Activated effector memory CD4-positive, alpha-beta T cell treated with anti-CD3 and anti-CD28 coated beads, Interleukin-2, amount 50 U/mL, for 16 hours (primary cell): ENCODE measurements at places on chromosomes 16 and 17.
A peak's percentile ranks its signal among the peaks of the same experiment; 100 is the strongest.

DNA sequence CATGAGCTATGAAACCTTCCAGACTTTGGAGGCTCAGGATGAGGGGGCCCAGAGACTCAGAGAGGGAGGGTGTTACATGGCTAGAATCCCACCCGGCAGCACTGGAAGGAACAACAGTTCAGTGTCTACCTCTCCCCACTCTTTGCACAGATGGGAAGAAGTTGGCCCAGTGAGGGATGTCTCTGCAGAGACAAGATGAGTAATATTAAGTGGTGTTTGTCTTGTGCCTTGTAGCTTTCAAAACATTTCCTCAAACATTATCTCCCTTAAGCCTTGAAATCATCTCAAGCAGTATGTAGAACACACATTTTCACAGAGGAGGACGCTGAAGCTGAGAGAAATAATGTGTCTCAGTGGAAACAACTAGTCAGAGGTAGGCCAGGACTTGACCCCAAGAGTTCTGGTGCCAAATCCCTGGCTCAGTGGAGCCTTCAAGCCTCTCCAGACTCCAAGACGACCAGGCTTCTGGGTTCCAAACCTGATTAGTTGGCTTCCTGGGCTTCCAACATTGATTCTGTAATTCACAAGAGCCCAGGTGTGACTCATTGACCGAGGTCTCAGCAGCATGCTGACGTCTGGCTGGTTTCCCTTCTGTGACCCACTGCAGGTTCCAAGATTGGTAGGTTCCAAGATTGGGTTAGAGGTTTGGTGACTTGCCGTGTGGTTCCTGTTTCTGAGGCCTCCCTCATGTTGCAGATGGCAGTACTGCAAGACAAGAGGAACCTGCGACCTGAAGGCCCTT is 7.4 kb downstream of the RNF112 start:
- DNase-seq, result no peak

GRCh38 chr16:13885700-13886099 is 34.3 kb upstream of the ERCC4 start:
- no peak for DNase-seq

GRCh38 chr17:64382061-64382583 is 8.5 kb downstream of the PECAM1 start:
- DNase-seq, result no peak

GRCh38 chr17:49195751-49196150 is 14.6 kb downstream of the GNGT2 start:
- no peak for DNase-seq

DNA sequence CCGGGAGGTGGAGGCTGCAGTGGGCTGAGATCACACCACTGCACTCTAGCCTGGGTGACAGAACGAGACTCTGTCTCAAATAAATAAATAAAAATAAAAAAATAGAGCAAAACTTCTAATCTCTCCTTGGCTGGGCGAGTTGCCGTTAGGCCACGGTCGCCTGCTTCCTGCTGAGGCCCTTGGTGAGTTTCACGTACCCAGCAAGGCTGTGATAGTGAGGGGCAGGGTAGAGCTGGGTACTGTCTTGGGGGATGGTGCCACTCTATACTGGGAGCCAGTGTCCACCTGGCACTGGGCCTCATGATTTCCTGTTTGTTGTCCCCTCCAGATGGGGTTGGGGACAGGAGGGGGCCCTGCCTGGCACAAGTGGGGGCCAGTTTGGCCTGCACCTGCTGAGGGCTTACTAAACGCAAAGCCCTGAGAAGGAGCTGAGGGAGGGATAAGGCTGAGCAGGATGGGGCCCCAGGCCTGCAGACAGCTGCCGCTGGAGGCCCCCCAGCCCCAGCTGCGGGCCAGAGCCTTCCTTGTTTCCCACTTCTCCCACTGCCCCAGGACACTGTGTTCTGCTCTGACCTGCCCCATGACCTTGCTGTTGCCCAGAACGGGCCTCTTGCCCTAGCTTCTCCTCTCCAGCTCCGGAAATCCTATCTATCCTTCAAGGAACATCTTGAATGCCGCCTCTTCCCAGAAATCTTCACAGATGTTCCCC is 25.4 kb downstream of the GJD3 start:
- DNase-seq, result no peak

DNA sequence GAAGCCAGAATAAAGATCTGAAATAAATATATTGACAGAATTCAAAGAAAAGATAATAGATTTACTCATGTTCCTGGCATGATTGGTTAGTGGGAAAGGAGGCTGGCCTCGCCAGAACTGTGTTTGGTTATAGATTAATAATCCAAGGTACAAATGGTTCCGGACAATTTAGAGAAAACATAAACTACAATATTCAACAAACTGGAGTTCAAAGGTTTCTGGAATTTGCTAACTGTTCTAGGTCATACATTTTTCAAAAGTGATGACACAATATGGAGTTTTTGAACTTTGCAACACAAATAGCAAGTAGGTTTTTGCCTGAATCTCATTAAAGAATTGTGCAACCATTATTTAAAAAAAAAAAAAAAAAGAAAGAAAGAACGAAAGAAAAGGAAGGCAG is 251.7 kb upstream of the SALL1 start:
- DNase-seq, result no peak

DNA sequence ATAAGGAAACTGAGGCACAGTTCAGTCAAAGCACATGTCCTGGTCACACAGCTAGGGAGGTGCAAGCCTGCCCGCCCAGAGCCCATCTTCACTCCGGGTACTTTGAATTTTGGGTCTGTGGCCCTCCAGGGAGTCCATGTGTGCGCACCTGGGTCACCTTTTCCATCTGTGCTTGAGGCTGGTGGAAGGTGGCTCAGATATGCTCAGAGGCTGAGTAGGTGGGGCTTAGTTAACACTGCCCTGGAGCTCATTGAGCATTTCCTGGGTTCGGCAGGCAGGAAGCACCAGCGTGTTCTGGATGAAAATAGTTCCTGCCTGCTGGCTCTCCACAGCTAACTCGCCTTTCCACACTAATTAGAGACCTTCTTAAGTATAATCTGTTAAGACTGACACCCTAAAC is 19.2 kb downstream of the FAM234A start:
- DNase-seq, result no peak

DNA sequence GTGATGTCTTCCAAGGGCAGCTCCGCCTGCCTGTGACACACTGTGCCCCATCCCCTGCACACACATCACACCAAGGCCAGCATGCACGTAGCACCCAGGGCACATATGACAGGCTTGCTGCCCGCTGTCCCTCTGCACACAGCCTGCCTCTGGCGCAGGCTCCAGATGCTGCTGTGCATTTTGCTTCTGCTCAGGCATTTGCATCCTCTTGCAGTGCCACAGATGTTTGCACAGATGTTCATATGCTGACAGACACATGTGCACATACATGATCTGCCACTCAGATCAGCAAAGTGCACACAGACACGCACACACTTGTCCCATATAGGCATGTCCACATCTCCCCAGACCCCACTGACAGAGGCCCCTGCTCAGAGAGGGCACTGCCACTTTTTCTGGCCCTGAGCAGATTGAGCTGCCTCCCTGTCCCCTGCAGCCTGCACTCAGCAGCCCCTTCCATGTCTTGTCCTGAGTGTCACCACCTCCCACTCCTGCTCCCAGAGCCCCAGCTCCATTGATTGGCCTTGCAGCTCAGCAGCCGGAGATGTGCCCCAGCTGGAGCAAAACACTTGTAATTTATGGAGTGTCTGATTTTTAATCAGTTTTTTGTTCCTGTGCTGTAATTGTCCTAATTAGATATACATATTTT is 115.1 kb upstream of the RPL38 start:
- no peak for DNase-seq

GRCh38 chr16:89822188-89823086 is 5.8 kb upstream of the SPIRE2 start:
- no peak for DNase-seq

- peak; percentile 73 for DNase-seq
Measured at GRCh38 chr17:6651919-6652452, 424 bp downstream of the C17orf100 start.

DNA sequence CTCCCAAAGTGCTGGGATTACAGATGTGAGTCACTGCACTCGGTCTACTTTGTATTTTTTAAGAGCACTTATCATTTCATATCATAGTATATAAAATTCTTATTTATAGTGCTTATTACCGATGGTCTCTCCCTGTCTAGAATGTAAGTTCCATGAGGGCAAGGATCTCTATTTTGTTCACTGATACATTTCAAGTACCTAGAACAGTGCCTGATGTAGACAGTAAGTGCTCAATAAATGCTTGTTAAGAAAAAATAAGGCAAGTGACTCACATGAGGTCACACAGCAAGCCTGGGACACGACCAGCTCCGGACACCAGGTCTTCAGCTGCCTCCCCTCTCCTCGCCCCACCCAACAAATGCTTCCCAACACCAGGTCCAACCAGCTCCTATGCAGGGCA is 23.9 kb downstream of the TRPV3 start:
- no peak for DNase-seq

GRCh38 chr17:75849279-75849646 is 5.1 kb upstream of the UNC13D start:
- no peak for DNase-seq

- no peak for DNase-seq
Measured at GRCh38 chr16:18983565-18984434, at the start of gene TMC7. TSS of gene TMC7 (plus strand) at chr16:18983934. CDS start at chr16:18984064, 130 bp downstream.

GRCh38 chr16:2042986-2043666 is 4.5 kb downstream of the NTHL1 start:
- no peak for DNase-seq

DNA sequence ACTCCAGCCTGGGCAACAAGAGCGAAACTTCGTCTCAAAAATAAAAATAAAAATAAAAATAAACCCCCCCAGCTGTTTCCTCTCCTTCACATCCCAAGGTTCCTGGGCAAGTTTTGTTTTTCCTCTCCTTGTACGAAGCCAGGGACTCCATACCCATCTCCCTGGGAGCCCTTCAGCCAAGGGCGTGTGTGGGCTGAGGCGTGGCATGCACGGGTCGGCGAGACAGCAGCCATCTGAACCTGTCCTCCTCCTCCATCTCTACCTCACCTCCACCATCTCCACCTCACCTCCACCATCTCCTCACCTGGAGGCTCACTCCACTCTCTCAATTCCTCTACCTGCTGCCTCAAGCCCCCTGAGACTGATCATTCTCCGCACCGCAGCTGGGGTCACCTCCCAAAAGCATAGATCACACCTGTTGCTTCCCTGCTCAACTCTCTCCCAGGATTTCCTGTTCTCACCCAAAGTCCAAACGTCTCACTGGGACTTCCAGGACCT is 16.9 kb downstream of the AANAT start:
- no peak for DNase-seq

DNA sequence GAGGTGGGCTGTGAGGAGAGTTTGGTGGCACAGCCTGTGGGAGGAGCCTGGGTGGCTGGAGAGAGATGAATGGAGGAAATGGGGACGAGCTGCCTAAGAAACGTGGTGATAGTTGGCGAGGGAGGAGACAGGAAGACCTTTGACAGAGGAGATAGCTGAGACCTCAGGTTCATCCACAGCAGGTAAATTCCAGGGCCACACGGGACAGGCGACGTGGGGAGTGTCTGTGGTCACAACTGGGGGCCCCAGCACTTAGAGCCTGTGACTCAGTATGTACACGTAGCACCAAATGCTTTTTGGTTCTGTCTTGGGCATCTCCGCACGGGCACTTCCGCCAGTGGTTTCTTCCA is 7.7 kb downstream of the MINK1 start:
- DNase-seq, result peak; percentile 68

DNA sequence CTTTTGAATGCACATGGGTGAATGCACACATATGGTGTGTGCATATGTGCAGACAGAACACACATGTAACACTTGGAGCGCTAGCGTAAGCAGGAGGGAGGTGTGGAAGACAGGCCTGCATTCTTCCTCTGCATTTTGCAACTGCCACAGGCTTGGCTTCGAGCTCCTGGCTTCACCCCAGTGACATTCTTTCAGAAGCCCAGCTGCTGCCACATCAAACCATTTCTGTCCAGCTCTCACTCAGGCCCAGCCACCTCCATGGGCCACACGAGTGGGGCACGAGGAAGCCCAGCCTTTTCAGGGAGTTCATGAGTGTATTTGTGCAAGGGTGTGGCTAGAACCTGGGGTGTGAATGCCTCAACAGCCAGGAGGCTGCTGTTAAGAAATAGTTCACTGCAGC is 18.8 kb downstream of the LGALS3BP start:
- no peak for DNase-seq

GRCh38 chr17:66310528-66311148 is 8.2 kb downstream of the PRKCA start:
- DNase-seq, result no peak

GRCh38 chr17:49401971-49402611 is 12.6 kb downstream of the PHB1 start:
- peak; percentile 60 for DNase-seq

- DNase-seq, result no peak
Measured at GRCh38 chr17:82836823-82837357, 2.9 kb downstream of the ZNF750 start.

GRCh38 chr16:82855471-82855870 is 228.7 kb downstream of the CDH13 start:
- no peak for DNase-seq

- no peak for DNase-seq
Measured at GRCh38 chr16:20889625-20890275, 10.4 kb downstream of the DCUN1D3 start.

GRCh38 chr16:67399749-67400704 is 6.7 kb upstream of the TPPP3 start:
- DNase-seq, result no peak

DNA sequence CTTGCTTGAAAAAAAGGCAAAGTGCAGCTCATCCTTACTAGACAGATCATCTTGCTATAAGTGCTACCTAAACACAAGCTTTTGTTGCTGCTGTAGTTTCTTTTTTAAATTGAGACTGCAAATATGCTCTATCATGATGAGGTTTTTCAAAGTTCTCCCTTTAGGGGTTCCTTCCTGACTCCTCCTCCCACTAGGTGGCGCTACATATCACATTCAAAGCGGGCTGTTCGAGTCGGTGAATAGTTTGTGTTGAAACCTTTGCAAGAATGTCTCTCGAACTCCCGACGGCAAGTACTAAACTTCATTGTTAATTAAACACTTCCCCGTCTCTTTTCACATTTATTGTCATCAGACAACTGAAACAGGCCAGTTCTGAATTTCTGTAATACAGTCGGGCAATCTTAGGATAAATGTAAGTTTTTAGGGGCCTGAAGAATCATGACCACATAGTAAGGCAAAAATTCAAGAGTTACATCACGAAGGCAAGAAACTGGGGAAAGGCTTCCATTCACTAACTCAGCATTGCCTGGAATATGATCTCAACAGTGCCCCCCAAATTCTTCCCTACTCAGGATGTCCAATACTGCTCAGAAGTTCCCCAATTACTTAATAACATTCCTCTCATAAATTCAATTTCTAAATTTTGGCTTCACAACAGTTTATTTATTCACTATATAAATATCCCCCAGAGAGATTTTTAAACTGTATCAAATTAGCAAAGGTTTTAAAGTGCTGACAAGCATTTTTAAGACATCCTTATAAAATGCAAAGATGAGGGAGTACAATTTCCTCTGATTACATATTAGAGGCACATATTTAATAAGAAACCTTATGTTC is 6.7 kb downstream of the HS3ST3A1 start:
- peak; percentile 91 for DNase-seq

GRCh38 chr17:18205861-18206260 is 19.6 kb upstream of the LLGL1 start:
- DNase-seq, result no peak

DNA sequence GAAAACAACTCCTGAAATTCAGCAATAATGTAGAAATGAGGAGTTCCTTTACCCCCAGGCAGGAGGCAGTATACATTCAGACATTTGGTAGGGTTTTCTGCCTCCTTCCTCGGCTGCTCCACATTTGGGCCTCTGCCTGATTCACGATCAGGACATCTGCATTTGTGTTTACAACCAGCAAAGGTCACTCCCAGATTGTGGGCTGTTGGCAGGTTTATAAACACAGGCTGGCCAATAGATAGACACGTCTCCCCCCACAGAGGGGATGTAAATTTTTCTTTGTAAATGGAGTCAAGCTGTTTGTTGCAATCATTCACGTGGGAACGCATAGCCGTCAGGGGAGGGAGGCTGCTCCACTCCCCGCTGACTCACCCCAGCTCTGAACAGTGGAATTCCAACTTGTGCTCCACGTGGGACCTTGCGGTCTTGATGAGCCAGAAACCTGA is 252.1 kb upstream of the N4BP1 start:
- DNase-seq, result no peak
